NCI-H1105 treated with DMSO at 0.1 percent for 48 hours (cell line): ENCODE measurements at places on chromosomes 2 and 18.
A peak's percentile ranks its signal among the peaks of the same experiment; 100 is the strongest.

DNA sequence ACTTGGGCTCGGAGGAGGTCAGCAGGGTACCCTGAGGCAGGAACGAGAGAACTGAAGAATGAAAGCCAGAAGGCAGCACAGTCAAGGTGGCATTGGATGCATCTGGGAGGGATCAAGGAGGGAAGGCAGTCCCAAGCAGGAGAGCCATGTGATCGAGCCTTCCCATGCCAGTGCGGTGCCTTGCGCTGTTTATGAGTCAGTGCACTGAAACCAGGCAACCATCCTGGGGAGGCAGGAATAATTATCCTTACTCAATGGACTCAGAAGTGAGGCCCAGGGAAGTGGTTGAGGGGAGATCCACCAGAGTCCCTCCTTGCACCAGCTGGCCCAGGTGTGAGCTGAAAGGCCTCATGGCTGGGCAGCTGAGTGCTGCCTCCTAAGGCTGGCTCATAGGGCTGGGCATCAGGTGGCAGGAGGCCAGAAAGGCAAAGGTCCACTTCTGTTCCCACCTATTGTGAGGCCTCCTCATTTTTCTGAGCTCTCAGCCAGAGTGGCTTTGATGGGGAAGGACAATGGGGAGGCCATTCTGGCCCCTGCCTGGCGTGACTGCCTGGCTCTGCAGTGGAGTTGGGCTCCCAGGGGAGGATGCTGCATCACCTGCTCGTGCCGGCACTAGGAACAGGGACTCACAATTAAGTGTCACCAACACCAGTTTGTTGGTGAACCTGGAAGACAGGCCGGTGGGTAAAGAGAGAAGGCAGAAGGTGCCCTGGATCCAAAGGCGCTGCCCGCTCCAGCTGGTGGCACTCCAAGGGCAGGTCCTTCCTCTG is 82.3 kb downstream of the TFCP2L1 start:
- DNase-seq, result no peak

- peak; percentile 81 for DNase-seq
Measured at GRCh38 chr18:35582899-35583558, 1.5 kb downstream of the GALNT1 start.

GRCh38 chr2:99338029-99338585 is 918 bp downstream of the EIF5B start:
- DNase-seq, result peak; percentile 17

- no peak for DNase-seq
Measured at GRCh38 chr2:226227341-226227740, 572.3 kb downstream of the IRS1 start.

DNA sequence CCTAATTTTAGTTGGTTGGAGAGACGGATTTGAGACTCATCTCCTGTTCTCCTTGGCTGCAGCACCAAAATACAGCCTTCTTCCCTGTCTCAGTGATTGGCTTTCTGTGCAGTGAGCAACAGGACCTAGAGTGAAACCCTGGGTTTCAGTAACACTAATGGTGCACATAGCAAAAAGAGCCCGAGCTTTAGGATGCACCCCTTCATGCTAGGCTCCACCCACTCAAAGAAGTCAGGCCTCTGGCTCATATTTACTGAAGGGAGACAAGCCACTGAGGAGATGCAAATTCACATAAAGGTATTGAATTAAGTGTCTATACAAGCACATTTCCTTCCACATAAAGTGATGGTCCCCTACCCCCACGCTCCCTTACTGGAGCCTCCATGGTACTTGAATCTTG is 131.9 kb upstream of the CHAC2 start:
- DNase-seq, result no peak

- no peak for DNase-seq
Measured at GRCh38 chr2:144515696-144516410, 4.1 kb downstream of the ZEB2 start.

- DNase-seq, result no peak
Measured at GRCh38 chr2:143907801-143908200, 612.1 kb downstream of the ZEB2 start.

DNA sequence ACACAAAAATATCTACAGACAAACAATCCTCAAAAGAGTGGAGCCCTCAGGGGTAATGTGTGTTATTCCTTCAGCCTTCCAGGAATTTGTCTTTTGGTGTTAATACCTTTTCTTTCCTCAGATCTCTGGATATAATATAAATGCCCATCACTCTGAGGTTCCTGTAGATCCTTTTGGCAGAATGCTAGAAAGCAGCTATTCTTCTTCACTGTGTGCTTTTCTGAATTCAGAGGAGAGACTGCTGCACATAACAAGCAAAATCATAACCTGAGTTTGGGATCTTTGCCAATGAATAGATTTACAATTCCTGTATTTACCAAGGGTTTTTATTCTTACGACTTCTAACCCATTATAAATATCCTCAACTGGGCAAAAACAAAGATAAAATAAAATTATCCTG is 57.3 kb downstream of the KLF7 start:
- DNase-seq, result peak; percentile 6

- DNase-seq, result no peak
Measured at GRCh38 chr2:168439536-168439935, 16.5 kb upstream of the CERS6 start.
